Testis (tissue), 5 donors: ENCODE measurements at places on chromosomes 3 and 15. TPM values are rescaled to one million over a fixed set of nuclear protein-coding genes. Genes with fewer than 3 reads are reported as not detected.

DNA sequence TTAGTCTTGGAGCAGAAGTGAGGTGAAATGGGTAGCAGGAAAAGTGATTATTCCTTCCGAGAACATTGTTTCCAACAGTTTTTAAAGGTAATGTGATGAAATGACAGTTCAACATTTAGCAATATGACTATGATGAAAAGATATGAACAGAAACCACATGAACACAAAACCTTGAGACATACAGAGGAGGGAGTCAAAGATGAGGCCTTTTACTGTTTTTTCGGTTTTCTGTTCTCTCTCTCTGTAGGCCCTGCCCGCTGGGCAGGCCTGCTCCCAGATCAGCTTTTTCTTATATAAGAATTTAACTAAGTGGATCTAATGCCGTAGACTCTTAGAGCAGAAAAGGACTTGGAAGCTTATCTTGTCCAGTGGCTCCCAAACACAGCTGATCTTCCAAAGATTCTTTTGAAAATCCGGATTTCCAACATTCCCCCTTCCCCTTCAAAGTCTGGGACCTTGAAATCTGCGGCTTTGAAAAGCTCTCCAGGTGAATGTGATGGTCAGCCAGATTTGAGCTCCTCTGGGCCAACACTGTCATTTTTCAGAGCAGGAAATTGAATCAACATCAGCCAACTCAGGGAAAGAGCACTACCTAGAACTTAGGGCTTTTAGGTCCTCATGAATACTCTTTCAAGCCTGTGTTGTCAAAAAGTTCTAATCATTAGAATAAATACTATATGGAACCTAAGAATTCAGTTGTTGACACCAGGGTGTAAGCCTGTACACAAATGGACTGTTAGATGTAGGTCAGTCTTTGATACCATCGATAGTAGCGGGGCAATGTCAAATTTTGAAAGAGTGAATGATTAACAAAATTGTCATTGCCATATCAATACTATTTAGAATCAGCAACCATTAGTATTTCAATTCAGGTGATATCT lies 372.7 kb downstream of the SHQ1 start:
- no peak for DNase-seq

- DNase-seq = peak; percentile 40
These were observed 31.4 kb upstream of the TKT start for GRCh38 chr3:53287131-53287629.

DNA sequence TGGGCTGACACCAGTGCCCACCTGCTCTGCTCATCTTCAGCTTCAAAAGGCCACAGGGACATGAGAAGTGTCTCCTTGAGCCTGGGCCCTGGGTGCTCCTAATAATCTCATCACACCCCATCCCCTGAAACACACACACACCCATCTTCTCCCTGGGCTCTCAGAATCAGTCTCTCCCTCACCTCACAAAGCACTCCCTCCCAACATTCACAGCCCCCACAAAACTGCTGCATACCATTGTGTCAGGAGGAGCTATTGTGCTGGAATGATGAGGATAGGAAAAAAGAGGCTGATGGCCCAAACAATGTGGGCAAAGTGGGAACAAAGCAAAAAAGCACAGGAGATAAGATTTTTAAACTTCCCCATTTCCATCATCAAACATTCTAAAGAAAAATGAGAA lies 16.8 kb downstream of the FOXP1 start:
- DNase-seq = no peak

The C15orf39 gene
- 168 TPM for total RNA-seq

DNA sequence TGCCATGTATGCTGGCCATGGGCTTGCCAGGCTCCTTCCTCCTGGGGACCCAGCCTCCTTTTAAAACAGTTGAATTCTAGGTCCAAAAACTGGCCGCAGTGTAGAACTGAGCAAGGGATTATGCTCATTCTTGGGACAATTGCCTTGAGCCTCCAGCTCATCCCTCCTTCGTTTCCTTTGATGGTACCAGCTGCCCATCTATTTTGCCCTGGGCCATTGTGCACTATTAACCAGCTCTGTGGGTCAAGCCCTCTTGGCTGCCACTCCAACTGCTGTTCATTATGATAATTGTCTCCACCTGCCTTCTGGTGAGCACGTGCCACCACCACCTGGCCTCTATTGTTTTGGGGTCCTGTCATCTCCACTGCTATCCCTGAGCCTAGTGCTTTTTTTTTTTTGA lies 75.8 kb upstream of the SYN2 start:
- DNase-seq = no peak

The SLC30A4 gene
- total RNA-seq = 32.6 TPM

- no peak for DNase-seq
These were observed 1.8 kb upstream of the ROPN1B start for GRCh38 chr3:125967156-125967555.
